Activated CD4-positive, alpha-beta memory T cell treated with anti-CD3 and anti-CD28 coated beads, Interleukin-2, amount 10 ng/mL, durations not matched to agents 7 days and 5 days (primary cell): ENCODE measurements at places on chromosomes 4 and X. TPM values are rescaled to one million over a fixed set of nuclear protein-coding genes. Genes with fewer than 3 reads are reported as not detected.
A peak's percentile ranks its signal among the peaks of the same experiment; 100 is the strongest.

The CHRDL1 gene
- total RNA-seq, result not detected

The NAP1L5 gene
- total RNA-seq, result 5.4 TPM

The RASL11B gene
- 0.33 TPM for total RNA-seq

The SYNPO2 gene
- 0.50 TPM for total RNA-seq

The CT47A1 gene
- not detected for total RNA-seq

The LRRC66 gene
- total RNA-seq, result 0.30 TPM

The JADE3 gene
- 1.5 TPM for total RNA-seq

The NUDT10 gene
- 0.20 TPM for total RNA-seq

The DMRTC1 gene
- total RNA-seq, result not detected

The SPANXA1 gene
- not detected for total RNA-seq

The TMEM192 gene
- 6.2 TPM for total RNA-seq

GRCh38 chrX:104659005-104659744 lies 93.2 kb downstream of the IL1RAPL2 start:
- DNase-seq, result no peak

GRCh38 chrX:27008486-27008885 lies 454.7 kb downstream of the PPP4R3C start:
- DNase-seq, result no peak

- DNase-seq, result no peak
Measured at GRCh38 chr4:15738877-15739276, 36.0 kb downstream of the BST1 start.

- DNase-seq, result no peak
Measured at GRCh38 chrX:147847999-147848398, 63.7 kb upstream of the FMR1 start.

- DNase-seq, result no peak
Measured at GRCh38 chrX:36019125-36019524, 99.6 kb downstream of the CFAP47 start.

GRCh38 chr4:54696649-54697048 lies 38.9 kb downstream of the KIT start:
- no peak for DNase-seq

DNA sequence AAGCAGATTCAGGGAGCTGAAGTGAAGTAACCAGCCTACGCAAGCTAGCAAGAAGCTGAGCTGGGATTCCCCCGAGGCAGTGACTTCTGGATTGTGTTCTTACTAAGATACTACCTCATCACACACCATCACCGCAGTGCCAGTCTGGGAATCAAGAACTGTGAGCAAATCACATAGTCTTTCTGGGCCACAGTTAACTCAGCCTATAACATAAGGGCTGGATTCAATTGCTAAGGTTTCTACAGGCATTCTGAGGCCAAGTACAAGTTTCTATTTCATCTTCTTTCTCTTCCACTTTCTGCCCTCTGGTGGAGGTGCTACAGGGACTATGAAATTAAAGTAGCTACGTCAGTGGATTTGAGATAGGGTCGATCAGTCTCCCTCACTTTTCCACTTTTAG lies 1.4 kb upstream of the CORIN start:
- no peak for DNase-seq

- DNase-seq, result peak; percentile 43
Measured at GRCh38 chr4:184453365-184454160, 20.8 kb downstream of the IRF2 start.

DNA sequence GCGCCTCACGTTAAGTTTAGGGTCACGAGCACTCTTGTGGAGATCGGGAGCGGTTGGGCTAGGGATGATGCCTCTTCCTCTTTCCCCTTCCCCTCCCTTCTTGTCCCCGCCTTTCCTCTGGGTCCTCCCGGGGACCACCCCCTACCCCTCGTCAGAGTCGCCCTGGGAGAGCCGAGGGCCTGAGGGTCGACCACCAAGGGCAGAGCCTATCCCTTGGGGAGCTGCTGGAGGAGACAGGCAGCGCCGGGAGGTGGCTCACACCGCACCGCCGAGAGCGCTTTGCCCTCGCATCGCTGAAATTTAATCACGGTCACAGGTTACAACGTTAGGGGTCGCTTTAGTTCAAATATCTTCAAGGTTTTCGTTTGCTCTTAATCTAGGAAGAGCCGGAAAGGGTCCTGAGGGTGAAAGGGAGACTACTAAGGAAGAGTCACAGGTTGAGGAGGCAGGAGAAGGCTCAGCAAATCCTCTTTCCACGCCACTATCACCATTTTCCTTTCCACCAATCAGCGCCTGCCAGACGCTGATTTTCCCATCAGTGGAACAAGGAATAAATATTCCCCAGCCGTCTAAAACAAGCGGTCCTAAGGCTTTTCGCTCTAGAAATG lies 528 bp upstream of the SNCA start:
- DNase-seq, result peak; percentile 40

GRCh38 chr4:106323119-106323518 lies 6.8 kb downstream of the AIMP1 start:
- no peak for DNase-seq

DNA sequence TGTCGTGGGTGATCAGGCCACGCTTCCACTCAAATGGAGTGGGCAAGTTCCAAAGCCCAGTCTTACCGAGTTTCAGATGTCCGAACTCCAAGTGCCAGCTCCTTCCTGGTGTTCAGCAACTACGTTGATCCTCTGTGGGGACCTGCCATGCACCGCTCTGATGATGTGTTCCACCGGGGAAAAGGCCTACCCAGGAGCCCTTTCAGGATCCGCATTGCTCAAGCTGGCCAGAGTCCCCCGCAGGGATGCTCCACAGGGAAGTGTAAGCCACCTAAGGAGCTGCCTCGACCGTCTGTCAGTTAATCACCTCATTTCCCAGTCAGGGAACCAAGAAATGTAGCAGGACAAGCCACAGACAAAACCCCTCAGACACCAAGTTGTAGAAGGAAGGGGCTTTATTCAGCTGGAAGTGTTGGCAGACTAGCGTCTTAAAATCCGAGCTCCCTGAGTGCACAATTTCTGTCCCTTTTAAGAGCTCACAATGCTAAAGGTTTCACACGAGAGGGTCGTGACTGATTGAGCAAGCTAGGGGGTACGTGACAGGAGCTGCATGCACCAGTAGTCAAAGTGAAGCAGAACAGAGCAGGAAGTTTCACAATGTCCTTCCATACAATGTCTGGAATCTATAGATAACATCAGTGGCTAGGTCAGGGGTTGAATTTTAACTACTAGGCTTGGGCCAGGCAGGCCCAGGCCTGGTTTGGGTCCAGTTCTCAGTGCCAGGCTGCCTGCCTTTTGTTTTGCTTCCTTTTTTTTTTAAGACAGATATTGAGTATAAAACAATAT lies 126.2 kb upstream of the ZDHHC15 start:
- no peak for DNase-seq
